ENCODE measurements at places on chromosomes 16 and 17.

- peak; percentile 68 for DNase-seq
Measured at GRCh38 chr16:60748366-60748765, 1287.9 kb downstream of the CDH8 start.

DNA sequence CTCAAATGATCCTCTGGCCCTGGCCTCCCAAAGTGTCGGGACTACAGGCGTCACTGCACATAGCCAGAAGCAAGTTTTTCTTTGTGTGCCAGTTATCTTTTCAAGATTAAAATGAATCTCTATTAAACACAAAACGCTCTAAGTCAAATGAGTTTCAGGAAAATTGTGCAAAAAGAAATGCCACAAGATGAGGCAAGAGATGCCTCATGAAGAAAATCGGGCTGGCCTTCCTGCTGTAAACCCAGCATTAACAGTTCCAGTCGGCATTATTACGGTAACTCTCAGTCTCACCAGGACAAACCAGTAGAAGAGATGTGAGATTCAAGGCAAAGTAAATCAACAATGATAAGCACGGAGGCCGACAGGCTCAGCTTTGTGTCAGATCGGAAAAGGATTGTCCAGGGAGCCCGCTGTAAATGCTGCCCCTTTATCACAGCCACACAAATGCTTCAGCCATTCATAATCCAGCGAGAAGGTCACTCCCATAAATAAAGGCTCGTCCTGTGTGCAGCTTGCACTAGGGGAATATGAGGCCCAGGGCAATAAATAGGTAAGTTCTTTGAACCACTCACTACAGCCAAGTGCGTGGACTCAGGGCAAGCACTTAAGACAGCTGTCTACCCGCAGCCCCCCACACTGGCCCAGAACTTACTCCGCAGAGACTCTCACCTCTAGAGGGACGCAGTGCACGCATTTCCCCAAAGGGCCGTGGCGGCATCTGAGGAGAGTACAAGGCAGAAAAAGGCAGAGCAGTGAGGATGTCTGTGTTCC, 27.2 kb downstream of the NPLOC4 start:
- no peak for DNase-seq

- DNase-seq = no peak
Measured at GRCh38 chr16:19488213-19488640, 33.7 kb downstream of the GDE1 start.

GRCh38 chr16:3065069-3065741, at the start of gene IL32:
IL32 (plus strand) TSS chr16:3065640; CDS start chr16:3065812, 172 bp downstream.
- peak; percentile 62 for DNase-seq

DNA sequence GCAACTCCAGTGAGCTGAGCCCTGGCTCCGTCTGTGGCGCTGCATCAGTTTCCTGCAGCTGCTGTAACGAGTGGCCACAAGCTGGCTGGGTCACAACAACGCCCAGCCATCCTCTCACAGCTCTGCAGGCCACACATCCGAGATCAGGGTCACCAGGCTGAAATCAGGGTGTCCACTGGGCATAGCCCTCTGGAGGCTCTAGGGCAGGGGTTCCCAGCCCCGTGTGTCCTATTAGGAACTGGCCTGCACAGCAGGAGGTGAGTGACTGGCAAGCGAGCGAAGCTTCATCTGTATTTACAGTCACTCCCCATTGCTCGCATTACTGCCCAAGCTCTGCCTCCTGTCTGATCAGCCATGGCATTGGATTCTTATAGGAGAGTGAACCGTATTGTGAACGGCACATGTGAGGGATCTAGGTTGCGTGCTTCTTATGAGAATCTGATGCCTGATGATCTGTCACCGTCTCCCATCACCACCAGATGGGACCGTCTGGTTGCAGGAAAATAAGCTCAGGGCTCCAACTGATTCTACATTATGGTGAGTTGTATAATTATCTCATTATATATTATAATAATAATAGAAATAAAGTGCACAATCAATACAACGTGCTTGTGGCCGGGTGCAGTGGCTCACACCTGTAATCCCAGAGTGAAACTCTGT, 176.5 kb downstream of the SEC14L1 start:
- DNase-seq = no peak

DNA sequence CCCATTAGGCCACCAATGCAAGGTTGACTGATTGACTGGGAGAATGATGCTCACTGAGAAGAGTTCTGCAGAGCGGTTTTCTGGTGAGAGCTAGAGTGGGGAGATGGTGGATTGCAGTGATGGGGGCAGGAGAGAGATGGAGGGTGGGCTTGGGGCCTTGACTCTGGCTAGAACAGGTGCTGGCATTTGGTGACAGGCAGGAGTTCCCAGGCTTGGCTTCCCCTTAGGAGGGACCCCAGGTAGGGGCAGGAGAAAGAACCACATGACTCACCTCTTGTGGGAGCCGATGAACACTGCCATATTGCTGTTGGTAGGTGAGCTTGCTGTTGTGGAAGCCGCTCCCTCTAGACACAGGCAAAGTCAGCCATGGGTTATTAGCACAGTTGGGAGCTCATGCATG, 8.0 kb downstream of the CD300LB start:
- DNase-seq = no peak

DNA sequence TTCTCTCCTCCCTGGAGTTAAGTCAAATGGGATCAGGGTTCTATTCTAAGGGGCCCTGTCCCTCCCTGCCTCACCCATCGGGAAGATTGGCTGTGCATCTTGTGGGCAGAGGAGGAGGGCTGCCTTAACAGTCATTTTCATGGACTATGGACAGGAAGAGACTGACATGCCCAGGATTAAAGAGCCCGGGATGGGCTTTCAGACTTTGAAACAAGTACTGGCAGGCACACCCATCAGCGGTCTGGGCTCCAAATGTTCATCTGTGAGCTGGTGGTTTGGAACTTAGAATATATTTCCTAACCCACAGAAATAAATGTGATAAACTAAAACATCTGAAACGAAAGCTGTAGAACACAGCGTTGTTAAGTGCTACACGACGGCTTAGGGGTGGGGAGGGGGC, 6.5 kb downstream of the SLC6A4 start:
- DNase-seq = peak; percentile 13

GRCh38 chr17:80453998-80454556, 22.3 kb downstream of the NPTX1 start:
- DNase-seq = no peak

DNA sequence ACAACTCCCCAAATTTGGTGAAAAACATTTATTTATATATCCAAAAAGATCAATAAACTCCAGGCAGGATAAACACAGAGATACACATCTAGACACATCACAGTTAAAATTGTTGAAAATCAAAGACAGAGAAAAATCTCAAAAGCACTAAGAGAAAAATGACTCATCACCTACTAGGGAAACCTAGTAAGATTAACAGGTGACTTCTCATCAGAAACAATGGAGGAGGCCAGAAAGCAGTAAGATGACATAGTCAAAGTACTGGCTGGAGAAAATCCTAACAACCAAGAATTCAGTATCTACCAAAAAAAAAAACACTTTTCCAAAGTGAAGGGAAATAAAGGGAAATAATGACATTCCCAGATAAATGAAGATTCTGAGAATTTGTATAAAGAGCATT, 33.8 kb downstream of the ULK2 start:
- no peak for DNase-seq

DNA sequence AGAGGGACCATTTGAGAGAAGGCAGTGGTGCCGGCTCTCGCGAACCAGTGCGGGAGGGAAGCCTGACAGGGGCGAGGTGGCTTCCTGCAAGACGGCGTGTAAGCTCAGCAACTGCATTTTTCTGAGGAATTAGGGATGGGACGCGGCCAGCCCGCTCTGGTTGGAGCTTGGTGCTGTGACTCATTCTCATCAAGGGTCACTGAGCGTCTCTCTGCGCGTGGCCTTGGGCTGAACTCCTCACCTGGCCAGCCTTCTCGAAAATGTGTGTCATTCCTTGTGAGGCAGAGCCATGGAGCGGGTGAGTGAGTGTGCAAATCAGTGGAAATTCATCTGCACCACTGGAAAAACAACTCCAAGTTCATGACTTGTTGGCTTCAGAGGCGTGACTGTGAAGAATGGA, 52.8 kb downstream of the NTN1 start:
- DNase-seq = no peak

- DNase-seq = no peak
Measured at GRCh38 chr16:28182801-28183200, 29.0 kb downstream of the XPO6 start.

DNA sequence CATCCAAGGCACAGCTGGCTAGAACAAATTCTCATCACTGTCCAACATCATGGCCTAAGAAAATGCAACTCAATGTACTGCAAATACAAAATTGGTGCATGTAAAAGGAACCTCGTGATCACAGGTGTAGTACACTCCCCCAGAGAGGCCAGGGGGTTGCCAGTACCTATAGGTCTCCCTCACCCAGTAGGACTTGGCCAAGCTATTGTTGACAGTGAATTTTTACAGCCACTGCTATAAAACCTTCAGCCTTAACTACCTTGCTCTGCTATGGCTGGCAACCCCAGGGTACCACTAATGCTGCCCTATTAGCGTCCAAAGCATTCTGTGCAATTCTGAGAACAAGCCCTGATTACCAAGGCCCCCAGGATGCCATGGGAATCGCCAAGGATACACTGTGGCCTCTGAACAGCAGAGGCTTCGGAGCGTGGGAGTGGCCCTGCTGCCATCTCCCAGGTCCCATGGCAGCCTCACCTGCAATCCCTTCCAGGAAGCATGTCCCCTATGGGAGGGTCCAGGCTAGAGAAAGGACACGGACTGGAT, 67.6 kb downstream of the SDK2 start:
- no peak for DNase-seq

DNA sequence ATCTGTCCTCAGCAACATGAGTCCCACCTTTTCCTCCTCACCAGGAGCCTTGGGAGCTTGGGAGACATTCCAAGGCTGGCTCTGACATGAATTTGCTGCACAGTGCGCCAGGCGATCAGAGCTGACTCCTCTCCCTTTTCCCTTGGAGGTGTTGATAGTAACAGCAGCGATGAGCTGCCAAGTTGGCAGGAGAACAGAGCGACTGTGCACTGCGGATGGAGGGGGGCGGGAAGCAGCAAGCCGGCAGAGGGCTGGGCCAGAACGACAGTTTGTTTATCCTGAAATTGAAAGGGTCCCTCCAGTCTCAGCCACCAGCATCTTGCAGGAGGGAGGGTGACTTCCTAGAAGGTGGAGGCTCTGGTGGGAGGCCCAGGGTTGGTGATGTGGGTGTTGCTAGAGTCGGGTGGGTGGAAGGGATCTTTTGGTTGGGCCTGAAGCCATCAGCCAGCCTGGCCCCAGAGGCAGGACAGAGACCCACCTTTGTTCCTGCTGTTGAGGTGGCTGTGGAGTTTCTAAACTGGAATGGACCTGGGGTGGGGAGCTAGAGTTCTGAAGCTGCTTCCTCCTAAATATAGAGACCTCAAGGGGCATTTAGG, 22.5 kb upstream of the DYNLL2 start:
- peak; percentile 37 for DNase-seq

GRCh38 chr17:50603340-50603739, 31.3 kb upstream of the ABCC3 start:
- DNase-seq = no peak

- no peak for DNase-seq
Measured at GRCh38 chr17:36643086-36643685, 41.8 kb downstream of the MRM1 start.

GRCh38 chr17:67386965-67387551, 10.0 kb downstream of the PITPNC1 start:
- DNase-seq = peak; percentile 25

DNA sequence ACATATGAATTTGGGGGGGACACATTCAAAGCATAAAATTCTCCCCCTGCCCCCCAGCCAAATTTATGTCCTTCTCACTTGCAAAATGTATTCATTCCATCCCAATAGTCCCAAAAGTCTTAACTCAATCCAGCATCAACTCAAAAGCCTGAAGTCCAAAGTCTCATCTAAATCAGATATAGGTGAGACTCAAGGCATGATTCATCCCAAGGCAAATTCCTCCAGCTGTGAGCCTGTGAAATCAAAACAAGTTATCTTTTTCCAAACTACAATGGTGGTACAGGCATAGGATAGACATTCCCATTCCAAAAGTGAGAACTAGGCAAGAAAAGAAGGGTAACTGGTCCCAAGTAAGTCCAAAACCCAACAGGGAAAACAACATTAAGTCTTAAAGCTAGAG, 5.9 kb upstream of the GOSR2 start:
- DNase-seq = no peak

GRCh38 chr17:49362723-49363117, 670 bp upstream of the ZNF652 start:
- no peak for DNase-seq

DNA sequence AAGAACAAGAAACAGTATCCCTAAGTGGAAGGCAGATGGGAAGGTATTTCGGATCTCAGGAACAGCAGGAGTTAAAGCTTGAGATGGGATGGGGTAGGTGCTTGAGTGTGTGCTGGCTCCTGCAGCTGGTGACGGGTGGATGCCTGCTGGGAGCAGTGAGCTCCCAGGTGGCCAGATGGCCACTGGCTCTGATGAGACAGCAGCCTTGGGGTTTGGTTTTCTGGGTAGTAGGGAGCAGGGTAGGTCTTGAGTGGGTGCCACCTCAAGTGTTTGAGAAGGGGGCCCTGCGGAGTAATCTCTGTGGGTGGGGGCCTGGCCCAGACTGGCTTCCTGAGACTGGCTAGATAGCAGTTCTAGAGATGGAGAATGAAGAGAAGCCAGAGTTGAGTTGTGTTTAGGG, 10.3 kb downstream of the EPN2 start:
- no peak for DNase-seq

DNA sequence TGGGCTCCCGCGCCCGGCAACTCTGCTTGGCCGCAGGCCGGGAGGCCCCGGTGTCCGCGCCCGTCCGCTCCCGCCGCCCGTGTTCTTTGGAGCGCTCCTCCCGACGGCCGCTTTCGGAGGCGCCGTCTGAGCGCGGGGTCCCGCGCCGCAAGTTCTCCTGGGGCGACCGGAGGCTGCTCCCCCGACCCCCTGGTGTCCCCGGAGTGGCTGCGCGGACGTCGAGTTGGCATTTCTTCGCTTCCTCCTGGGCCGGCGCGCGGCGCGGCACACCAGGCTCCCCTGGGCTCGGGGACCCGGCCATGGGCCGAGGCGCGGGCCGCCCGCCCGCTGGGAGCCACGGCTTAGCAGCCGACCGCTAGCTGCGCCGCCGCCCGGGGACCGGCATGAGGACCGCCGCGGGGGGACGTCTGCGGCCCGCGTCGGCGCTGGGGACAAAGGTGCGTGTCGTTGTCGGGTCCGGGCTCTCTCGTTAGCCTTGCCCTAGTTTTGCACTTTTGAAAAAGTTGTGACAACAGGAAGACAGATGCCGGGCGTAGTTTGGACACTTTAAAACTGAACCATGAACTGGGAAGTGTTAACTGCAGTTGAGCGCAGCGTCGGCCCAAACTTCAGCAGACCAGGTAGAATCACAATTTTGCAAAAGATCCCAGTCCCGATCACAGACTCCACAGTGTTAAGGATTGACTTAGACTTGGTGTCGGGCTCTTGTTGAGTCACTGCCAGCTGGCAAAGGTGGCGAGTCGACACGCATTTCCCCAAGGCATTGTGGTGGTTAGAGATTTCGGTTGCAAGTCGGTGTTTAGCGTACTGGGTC, 700 bp downstream of the UBN1 start:
- DNase-seq = peak; percentile 58

GRCh38 chr17:45645330-45645729, 138.8 kb upstream of the CRHR1 start:
- no peak for DNase-seq

GRCh38 chr17:43572368-43572980, 26.3 kb upstream of the ETV4 start:
- no peak for DNase-seq

- DNase-seq = peak; percentile 62
Measured at GRCh38 chr17:32882734-32883133, 5.8 kb upstream of the MYO1D start.
